ENCODE measurements at places on chromosomes 11 and 22.

DNA sequence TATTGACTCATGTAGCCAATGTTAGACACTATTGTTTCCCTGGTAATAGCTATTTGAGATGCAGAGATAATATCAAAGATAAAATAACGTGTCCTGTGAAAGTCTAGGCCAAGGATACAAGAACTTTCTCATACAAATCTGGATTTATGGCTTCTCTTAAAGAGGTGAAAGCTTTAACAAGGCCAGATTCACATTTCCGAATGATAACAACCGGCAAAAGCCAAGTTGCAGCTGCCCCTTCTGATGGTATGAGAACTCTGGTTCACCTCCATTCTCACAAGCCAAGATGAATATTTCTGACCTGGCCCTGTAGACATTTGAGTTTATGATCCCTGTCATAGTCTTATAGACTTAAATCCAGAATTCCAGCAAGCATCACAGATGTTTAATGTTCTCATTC, 230.4 kb upstream of the ZC3H12C start:
- no peak for DNase-seq

DNA sequence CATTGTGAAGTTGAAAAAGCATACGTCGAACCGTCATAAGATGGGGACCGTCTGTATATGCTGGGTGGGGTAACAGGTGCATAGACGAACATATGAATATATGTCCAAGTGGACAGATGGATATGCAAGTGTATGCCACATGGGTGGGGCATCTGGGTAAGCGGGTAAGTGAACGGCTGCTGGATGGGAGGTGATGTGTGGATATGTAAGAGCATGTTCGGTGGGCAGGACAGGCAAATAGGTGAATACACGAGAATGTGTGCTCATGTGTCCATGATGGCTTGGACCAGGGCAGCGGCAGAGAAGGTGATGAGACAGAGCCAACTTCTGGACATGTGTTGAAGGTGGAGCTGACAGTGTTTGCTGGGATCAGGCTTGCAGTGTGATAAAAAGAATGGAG, 12.0 kb downstream of the IFITM10 start:
- no peak for DNase-seq

- DNase-seq, result no peak
Measured at GRCh38 chr11:110795112-110795624, 82.9 kb upstream of the ARHGAP20 start.

DNA sequence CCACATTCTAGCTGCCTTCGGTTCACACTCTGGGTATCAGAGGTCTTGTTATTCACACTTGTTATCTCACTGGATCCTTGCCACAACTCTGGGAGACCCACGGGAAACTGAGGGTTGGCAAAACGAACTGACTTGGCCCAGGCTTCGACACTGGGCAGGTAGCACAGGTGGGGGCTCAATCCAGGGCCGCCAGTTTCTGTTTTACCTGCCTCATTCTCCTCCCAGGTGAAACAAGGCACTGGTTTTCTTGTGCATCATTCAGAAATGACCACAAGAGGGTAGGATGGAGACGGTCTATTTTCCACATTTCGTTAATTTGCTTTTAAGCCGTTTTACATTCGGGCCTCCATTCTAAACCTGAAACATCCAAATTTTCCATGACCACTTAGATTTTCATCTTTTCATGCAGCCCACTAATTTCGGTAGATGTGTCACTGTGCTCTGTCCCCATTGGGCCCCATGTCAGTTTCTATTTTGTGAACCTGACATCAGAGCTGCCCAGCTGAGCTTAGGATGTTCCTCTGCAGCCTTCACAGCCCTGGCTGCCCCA, 108.1 kb downstream of the KIAA1671 start:
- DNase-seq, result no peak

GRCh38 chr11:107625685-107625989, 34.7 kb downstream of the ELMOD1 start:
- no peak for DNase-seq

GRCh38 chr11:30348035-30348434, 25.1 kb downstream of the ARL14EP start:
- DNase-seq, result no peak

DNA sequence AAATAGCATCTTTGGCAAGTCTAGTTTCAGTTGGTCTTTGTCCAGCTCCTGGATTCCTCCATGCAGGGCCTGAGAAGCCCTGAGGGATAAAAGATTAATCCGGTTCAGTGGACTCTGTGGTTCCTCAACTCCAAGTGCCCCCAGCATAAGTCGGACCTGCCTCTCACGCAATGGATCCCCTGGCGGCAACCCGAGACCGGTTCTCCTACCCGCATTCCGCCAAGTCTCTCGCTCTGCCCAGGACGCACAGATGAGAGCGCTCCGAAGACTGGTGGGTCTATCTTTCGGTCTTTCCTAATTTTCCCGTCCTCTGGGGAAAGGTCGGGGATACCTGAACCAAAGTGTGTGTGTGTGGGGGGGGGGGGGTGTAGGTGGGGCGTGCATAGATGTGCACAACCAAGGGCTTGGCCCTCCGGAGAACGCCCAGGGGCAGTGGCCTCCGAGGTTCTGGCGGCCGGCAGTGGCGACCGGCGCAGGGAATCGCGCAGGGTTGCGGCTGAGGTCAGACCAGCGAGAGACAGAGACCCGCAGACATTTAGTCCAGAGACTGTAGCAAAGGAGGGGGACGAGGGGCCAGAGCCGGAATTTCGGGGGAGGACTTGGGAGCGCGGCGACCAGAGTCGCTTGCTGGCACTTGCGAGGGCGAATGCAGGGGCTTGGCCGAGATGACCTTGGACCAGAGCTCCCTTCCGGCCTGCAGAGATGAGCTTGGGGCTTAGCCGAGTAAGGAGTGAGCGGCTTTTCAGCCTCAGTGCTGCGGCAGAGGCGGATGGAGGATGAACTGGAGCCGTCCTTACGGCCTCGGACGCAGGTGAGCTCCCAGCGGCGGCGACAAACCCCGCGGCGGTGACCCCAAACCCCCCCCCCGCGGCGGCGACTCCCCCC, 712 bp upstream of the SLC2A11 start:
- DNase-seq, result peak; percentile 70

- DNase-seq, result no peak
Measured at GRCh38 chr11:31690516-31690915, 120.6 kb downstream of the PAX6 start.

DNA sequence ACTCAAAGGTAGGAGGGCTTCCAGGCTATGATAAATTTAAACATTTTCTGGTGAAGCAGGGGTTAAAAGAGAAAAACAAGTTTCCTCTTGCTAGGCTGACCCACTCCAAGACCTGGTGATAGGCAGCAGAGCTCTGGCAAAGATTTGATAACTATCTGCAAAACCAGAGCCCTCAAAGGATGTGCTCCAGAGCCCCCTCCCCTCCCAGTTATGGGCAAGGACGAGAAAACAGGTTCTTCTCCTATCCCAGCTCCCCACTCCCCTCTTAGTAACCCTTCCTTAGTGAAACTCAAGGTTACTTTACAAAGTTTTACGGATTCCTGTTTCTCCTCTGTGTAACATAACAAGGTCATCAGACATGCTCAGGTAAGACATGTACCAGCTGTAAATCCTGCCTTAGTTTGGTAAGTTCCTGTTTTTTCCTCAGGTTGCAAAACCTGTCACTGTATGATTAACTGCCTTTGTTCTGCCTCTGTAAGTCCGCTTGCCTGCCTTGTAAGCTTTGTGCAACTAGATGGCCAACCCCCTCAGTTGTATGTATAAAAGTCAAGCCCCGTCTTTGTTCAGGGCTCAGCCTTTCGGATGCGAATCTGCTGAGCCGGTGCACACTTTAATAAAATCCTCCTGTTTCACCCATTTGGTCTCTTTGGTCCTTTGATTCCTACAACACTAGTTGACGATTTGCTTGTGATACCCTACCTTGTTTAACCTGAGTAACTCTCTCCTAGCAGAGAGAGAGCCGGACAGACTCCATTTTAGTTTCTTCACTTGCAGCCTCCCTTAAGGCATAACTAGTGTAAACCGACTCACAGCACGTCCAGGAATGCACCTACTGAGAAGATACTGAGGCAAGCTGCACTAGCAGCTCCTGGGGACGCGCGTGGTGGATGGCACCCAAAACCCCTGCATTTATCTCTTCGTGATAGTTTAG, 13.9 kb downstream of the APOBEC3H start:
- DNase-seq, result no peak

GRCh38 chr22:32815943-32816342, 14.4 kb downstream of the TIMP3 start:
- no peak for DNase-seq

DNA sequence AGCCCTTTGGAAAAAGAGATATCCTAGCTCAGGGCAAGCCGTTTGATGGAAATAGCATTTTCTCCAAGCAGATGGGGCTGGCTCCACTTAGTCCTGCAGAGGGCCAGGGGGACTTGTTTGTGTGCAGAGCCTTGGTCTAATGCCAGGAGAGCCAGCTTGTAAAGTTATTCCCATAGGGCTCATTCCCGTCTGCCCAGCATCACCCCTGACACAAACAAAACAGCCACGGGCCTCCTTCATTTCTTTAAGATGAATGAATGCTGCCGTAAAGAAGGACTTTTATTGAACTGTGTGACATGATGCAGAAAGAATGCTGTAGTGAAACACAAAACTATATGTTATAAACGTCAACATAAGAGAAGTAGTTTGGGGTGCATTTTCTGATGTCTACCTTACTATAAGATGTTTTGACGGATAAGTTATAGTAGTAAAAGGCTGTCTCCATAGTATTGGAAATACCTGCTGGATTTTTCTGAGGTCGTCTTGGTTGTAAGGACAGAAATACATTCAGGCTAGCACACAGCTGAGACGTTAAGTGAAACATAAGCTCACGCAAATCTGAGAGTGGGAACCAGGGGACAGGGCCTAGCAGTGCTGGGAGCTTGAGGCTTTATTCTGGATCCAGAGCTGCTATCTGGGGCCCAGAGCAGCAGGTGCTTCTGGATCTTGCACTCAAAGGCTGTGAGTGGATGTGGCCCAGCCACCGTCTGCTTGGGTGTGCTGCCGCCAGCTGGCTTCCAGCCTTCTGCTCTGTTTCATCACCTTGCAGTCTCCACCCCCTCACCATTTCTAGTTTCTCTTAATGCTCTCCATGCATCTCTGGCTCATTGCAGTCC, 53.3 kb downstream of the NCAM1 start:
- no peak for DNase-seq

DNA sequence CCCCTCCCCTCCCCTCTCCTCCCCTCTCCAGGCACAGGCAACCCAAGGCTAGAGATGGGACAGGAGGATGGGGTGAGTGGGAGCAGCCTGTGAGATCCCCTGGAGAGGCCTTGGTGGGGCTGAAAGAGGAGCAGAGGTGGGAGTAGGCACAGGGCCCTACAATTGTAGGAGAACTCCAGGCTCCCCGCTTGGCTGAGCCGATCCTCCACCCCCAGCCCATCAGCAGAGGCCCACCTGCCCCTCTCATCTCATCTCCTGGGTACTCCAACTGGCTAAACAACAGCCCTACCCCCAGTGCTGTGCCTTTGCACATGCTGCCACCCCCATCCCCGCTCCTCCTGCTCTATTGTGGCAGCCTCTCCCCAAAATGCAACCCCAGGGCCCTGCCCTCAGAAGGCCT, 52.0 kb upstream of the A4GALT start:
- DNase-seq, result no peak

GRCh38 chr11:116970485-116971292, 127.5 kb downstream of the SIK3 start:
- DNase-seq, result no peak

- no peak for DNase-seq
Measured at GRCh38 chr22:26648011-26648497, 9.3 kb upstream of the MIAT start.

GRCh38 chr11:132992838-132993631, 539.3 kb downstream of the OPCML start:
- no peak for DNase-seq

- no peak for DNase-seq
Measured at GRCh38 chr22:19081351-19081750, 40.9 kb downstream of the DGCR2 start.

DNA sequence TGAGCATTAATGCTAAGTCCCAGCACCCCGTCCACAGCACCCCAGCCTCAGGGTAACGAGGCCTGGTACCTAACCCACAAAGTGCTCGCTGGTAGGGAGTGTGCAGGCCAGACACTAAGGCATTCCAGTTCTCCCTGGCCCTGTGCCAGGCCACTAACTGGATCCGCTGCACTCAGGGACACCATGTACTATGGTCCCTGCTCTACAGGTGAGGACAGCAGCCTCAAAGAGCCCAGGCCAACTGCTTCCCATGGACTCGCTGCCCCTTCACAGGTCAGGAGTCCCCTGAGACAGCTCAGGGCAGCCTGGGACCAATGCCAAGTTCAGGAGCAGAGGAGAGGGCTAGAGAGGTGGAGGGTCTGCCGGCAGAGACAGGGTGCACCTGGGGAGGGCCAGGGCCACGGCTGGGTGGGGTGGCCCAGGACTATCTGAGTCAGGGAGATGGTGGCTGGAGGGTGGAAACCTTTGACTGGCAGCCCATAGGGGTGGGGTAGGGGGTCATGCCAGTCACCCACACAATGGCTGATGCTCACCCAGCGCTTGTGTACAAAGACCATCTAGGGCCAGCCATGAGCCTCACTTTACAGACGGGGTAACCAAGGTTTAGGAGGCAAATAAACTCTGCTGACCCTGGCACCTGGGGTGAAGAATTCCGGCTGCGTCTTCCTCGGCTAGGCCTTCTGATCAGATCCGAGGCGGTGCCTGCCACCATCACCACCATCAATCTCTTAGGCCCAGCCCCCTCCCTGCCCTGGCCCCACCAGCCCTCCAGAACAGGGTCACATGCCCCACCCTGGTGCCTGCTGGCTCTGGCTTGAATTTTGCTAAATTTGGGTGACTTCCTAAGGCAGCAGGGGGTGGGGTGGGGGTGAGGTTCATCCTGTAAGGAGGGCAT, 5.6 kb downstream of the OSBPL5 start:
- no peak for DNase-seq
